ENCODE measurements at places on chromosomes 2 and 18.

DNA sequence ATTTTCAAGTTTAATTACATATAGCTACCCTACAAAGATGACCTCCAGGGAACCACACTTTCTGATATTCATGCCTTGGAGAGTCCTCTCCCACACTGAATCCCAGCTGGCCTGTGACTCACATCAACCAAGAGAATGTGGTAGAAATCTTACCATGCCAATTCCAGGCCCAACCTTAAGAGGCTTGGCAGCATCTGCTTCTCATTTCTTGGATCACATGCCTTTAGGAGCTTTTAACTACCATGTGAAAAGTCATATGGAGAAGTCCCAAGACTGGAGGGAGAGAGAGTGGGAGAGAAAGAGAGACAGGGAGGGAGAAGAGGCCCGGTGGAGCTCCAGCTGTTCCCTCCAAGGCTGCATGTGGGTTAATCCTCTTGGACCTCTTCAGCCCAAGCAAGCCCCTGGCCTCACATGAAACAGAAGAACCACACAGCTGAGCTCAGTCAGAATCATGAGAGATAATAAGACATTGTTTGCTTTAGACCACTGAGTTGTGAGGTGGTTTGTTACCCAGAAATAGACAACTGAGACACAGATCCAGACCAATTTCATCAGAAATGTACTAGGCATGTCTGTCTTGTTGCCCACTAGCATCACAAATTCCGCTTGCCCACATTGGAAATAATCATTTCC is 190.7 kb downstream of the MTCL1 start:
- DNase-seq = no peak

DNA sequence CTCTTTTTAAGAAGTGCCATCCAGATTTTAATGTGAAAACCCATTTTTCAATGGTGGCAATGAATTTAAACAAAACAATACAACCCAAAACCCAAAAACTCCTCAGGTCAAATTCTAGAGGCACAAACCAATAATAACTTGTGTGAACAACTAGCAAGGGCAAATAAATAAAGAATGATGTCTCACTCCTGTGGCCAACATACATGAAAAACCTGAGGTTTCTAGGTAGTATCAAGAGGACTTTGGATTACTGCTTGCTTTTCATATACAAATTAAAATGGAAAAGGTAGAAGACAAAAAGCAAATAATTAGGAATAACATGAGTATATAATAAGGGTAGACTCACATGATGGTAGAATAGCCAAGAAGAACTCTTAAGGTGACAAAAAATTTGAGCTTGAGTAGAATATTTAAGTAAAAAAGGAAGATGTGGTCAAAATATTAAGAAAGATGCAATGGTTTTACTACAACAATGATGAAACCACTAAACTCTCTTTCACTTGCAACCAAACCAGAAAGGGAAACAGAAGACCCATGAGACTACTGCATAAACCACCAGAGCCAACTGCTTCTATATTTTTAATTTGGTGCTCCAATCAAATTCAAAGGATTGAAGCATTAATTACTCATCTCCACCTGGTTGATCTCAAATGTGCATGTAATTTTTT is 53.5 kb downstream of the DARS1 start:
- no peak for DNase-seq

DNA sequence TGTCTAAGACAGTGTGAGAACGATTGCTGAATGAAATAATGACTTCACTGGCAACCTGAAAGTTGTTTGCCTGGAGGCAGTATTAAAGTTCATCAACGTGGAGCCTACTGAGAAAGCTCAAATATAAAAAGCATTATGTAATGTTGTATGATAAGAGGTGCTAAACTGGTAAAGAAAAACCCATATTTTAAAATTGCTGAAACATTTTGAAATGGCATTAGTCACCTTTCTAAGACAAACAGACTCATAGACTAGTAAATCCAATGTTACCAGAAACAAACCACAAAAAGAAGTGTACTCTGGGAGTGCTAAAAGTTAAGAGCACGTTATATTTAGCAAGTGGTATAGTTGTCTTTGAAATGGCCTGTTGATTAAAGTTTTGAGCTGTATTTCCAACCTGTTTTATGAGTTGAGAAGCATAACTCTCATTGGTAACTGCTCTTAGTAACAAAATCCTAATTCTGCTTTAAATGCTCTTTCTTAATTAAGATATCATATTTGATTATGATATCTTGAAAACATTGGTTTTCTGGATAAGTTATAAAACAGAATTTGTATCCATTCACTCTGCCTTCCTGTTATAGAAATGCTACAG is 62.7 kb downstream of the CYP1B1 start:
- DNase-seq = no peak

DNA sequence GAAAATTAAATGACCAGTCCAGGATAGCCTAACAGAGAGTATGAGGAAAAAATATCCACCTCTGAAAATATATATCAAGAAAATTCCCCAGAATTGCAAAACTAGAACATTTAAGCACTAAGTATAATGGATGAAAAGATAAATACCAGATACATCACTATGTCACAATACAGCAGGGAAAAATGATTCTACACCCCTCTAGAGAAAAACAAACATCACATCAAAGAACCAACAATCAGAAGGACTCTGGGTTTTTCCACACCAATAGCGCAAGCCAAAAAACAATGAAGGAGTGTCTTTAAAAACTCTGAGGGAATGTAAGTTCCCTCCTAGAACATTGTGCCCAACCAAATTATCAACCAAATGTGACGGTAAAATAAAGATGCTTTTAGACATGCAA is 13.7 kb downstream of the BUB1 start:
- DNase-seq = no peak

- DNase-seq = no peak
These were observed 1.1 kb upstream of the CFLAR start for GRCh38 chr2:201114846-201115245.

- DNase-seq = no peak
These were observed 22.9 kb upstream of the SANBR start for GRCh38 chr2:61042807-61043206.

GRCh38 chr2:105752691-105753358 is 8.1 kb downstream of the NCK2 start:
- DNase-seq = no peak

DNA sequence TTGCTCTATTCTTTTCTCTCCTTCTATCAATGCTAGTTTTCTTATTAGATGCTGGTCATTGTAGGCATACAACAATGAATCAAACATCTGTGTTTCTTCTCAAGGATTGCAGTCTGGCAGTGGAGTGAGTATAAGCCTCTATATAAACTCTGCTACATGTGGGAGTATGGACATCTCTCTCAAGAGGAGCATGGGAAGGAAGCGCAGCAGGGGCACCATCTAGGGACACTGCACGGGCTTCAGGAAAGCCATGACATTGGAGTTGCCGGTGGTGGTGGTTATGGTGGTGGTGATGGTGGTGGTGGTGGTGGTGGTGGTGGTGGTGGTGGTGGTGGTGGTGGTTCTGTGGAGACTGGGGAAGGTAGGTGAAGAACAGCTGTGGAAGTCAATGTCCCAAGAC is 462.6 kb downstream of the RNF144A start:
- DNase-seq = no peak

- no peak for DNase-seq
These were observed 167.7 kb upstream of the SERPINE2 start for GRCh38 chr2:224206816-224207215.

- no peak for DNase-seq
These were observed 18.5 kb downstream of the TRAK2 start for GRCh38 chr2:201432621-201433393.

- DNase-seq = no peak
These were observed 181.7 kb upstream of the SIX3 start for GRCh38 chr2:44759823-44760222.

DNA sequence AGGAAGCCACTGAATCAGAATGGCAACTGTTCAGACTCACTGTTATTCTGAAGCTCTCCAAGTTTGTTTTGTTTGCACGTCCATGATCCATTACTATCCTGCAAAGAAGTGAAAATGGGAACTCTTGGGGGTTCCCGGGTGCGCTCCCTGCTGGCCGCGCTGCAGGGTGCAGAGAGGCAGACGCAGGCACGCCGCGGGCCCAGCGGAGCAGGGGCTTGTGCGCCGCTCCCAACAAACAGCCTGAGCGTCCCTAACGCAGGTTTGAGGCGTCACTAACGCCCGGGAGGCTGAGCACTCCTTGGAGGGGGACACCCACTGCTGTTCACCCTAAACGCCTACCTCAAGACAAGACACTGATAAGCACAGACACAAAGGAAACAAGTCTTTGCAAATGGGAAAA is 14.3 kb upstream of the PIEZO2 start:
- no peak for DNase-seq

- no peak for DNase-seq
These were observed 18.9 kb upstream of the SERPINB11 start for GRCh38 chr18:63683890-63684289.

DNA sequence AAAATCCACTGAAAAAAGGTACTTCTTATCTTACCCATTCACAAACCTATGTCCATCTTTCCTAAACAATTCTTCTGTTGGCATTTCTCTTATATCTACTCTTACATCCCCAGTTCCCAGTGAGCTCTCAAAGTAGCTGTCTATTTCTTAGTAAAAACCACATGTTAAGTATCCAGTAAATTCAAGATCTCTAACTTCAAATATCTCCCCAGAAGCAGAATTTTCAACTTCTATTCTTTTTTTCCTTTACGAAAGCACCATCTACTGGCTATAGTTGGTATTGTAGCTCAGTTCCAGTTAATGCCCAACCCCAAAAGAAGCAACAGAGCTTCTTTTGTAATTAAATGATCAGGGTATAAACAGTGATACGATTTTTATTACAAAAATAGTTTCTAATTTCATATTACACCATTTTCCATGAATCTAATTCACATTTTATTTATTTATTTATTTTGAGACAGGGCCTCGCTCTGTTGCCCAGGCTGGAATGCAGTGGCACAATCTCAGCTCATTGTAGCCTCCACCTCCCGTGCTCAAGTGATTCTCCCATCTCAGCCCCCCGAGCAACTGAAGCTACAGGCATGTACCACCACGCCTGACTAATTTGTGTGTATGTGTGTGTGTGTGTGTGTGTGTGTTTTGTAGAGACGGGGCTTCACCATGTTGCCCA is 28.5 kb downstream of the HRH4 start:
- DNase-seq = peak; percentile 29

- DNase-seq = no peak
These were observed 76.2 kb downstream of the FMNL2 start for GRCh38 chr2:152411154-152411553.

DNA sequence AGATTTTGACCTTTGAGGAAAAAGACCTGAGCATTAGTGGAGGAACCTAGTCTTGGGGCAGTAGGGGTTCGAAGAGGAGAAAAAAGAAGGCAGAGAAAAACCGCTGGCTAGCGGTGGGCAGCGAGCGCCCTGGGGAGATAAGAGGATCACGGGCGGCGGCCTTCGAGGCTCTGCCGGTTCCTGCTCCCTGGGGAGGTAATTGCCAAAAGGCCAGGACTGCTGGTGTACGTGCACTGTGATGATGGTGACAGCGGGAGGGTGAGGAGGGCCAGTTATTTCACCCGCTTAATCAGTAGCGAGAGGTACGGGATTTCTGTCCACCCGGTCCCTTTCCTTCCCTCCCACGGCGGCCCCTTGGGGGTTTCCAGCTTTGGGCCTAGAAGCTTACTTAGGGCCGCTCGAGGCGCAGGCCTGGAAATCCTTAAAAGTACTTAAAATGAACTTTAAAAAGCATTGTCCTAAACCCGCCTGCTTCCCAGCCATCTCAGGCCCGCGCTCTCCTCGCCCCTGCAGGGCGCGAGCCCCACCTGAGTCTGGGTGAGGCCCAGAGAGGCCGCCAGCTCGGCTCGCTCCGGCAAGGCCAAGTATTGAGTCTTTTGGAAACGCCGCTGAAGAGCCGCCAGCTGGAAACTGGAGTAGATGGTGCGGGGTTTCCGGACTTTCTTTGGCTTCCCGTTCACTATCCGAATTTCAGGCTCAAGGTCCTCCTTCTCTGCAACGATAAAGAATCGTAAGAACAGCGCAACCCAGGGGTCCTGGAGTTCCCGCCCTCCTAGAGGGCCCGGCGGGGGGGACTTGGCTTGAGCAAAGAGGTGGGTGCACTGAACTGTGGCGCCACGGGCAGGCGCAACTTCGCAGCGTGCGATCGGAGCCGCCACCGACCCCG is 1.5 kb downstream of the DLX2 start:
- DNase-seq = no peak

DNA sequence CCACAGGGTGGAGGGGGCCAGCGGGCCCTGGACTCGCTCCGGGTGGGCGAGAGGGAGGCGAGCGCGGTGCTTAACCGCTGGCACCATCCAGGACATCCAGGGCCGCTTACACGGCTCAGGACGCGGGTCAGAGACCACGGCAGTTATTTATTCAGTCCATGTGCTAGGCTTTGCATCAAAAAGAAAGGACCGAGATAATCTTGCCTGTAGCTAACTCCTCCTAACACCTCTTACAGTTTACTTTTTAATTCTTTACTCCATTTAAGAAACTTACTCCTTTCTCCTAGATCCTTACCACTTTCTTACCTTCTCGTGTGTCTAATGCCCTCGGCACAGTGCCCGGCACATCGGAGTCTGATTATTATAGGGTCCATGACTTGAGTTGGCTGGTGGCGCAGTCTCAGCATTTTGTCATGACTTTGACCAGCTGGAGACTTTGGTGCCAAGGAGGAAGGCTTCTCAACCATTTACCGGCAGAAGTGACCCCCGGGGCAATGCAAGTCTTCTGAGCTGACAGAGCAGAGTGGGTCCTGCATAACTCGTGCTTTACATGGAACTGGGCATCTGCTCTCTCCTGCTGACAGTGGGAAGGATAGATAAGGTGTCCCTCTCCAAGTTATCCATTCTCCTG is 503 bp downstream of the ANXA4 start:
- DNase-seq = no peak

DNA sequence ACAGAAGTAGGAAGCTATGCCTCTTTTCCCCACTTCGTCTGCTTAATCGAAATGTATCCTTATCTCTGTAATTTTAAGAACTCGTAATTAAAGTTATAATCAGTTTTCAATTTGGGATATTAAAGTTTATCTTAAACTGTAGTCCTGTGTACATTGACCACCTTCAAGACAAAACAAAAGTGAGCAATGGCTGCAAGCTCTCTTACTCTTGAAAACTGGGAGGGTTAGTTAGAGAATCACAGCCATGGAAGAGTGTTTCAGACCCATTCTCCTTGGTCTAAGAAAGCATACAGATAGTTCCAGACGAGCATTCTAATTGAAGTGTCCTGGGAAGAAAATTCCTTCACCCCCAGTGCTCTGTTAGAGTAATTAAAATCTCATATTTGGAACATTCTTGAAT is 2.0 kb downstream of the KCMF1 start:
- no peak for DNase-seq

DNA sequence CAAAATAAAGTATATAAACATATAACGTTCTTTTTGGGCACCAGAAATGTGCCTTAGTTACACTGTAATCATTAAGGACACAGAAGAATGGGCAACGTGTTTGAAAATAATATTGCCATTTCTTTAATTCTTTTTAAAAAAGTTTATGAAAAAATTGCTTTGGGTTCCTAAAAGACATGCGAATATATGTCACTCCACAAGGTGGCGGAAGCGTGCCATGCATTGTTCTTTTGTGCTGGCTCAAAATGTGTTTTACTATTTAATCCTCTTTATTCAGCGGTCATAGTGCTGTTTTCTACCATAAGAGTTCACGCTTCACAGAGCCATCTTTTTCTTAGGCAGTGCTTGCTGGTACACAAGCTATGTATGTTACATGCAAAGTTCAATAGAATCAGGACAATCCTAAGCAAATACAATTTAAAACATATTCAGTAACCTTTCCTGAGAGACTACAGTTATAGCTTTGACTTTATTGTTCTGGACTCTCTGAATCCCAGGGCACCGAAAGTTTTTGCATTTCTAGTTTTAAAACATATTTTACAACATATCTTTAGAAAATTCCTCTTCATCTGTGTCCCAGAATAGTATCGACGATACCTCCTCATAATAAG is 147.8 kb upstream of the ERBB4 start:
- peak; percentile 19 for DNase-seq

- no peak for DNase-seq
These were observed 239.7 kb upstream of the RASGRP3 start for GRCh38 chr2:33236482-33237385.

Measured in NCI-H1436 (cell line).